Stimulated activated CD8-positive, alpha-beta memory T cell treated with anti-CD3 and anti-CD28 coated beads, Interleukin-4, amount 100 ng/mL, for 4 hours (primary cell): ENCODE measurements at places on chromosomes 1 and 21.

GRCh38 chr1:11862890-11863289, 4.1 kb upstream of the NPPB start:
- DNase-seq: no peak

- DNase-seq: no peak
These were observed 23.4 kb downstream of the SLAMF6 start for GRCh38 chr1:160499631-160500030.

DNA sequence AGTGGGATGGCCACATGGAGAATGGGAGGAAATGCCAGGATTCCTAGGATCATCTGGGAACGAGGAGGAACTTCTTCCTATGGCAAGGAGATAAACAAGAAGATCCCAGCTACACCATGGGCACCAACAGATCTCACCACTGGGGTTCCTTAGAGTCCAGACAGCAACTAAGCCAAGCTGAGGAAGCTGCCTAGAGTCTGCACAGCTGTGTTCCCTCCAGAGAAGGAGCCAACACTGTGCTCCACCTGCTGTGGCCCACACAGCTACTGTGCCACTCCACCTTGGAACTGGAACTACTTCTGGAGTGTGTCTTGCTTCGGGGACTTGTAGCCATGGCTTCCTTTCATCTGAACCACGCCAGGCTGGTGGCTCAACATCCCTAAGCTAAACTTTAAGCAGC, 6.0 kb downstream of the IFNAR1 start:
- no peak for DNase-seq

DNA sequence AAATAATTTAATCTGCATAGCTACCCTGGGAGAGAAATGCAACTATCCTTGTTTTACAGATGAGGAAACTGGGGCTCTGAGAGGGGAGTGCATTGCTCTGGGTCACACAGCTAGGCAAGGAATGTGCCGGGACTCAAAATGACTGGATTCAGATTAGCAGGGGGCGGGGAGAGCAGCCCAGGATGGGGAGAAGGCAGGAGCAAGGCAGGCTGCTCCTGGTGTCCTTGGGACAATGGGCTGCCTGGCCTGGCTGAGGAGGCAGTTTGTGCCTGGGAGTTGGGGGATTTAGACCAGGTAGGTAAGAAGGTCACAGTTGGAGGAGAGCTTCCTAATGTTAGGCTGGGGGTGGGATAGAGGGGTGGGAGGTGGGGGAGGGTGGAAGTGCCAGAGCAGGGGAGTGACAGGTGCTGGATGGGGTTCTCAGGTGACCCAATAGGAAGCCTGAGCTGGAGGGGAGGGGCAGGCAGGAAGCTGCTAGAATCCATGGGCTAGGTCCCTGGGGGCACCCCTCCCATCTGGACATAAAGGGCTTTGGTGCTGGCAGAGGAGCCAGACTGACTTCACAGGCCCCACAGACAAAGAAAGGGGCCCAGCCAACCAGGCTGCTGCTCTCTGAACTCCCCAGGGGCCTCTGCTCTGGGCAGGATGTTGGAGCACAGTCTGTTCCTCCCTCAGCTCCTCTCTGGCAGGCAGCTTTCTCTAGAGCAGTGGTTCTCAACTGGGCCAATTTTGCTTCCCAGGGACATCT, 29.0 kb downstream of the TRIM62 start:
- DNase-seq: no peak

DNA sequence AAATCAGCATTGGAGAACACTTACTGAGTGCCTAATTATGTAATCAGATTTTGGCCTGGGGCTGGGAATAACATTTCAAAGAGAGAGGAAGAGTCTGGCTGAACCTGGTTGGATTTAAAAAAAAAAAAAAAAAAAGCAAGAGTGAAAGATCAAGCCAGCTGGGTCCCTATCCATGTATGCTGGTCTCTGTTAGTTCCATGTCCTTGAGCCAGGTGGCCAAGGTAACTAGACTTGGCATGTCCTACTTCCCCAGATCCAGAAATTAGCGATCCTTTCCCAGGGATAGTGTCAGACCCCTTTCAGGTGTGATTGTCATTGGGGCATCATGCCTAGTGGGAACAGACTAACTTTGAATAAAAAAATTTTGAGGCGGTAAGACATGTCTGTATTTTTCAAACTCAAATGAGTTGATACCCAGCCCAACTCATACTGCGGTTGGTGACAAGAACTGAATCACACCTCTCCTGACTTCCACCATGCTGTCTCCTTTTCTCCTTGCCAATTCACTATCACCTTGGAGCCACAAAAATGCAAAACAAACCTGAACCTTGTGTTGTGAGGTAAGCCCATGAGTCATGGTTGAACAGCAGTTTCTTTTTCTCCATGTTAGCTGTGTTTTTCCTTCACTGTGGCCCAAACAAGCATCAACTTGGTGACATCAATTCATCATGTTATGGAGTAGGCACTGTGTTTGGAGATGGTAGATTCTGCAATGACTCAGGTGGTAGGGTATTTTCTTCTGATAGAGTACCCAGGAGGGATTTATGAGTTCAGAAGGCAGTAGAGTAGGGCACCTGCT, 24.5 kb upstream of the PPP2R5A start:
- DNase-seq: no peak

GRCh38 chr1:203267347-203267846, 37.9 kb upstream of the BTG2 start:
- peak; percentile 66 for DNase-seq

DNA sequence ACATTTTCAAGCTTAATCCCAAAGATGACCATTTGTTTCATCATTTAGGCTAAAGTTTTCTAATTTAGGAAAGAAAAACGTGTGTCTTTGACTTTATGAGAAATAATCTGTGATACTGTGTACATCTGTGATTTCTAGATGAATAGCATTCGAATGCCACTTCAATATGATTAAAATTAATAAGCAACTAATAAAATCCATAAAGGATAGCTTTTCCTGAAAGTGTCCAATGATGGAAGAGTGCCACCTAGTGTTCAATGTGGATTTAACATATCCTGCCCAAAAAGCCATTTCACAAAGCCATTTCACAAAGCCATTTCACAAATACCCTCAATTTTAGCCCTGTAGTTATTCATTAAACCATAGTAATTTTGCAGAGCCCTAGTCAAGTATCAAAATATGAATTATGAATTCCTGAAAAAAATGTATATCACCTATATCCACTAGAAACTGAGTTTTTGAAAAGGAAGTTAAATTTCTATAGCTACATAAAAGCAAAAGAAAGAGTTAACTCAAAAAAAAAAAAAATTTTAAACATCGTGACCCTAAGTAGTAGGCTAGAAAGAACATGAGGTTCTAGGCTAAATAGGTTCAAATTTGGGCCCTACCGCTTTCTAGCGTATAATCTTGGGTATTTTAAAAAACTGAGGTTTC, 19.1 kb downstream of the NME7 start:
- DNase-seq: no peak
